Activated naive CD8-positive, alpha-beta T cell treated with anti-CD3 and anti-CD28 coated beads, Interleukin-2, amount 10 ng/mL, durations not matched to agents 7 days and 5 days (primary cell): ENCODE measurements at places on chromosomes 13 and 19.
A peak's percentile ranks its signal among the peaks of the same experiment; 100 is the strongest.

DNA sequence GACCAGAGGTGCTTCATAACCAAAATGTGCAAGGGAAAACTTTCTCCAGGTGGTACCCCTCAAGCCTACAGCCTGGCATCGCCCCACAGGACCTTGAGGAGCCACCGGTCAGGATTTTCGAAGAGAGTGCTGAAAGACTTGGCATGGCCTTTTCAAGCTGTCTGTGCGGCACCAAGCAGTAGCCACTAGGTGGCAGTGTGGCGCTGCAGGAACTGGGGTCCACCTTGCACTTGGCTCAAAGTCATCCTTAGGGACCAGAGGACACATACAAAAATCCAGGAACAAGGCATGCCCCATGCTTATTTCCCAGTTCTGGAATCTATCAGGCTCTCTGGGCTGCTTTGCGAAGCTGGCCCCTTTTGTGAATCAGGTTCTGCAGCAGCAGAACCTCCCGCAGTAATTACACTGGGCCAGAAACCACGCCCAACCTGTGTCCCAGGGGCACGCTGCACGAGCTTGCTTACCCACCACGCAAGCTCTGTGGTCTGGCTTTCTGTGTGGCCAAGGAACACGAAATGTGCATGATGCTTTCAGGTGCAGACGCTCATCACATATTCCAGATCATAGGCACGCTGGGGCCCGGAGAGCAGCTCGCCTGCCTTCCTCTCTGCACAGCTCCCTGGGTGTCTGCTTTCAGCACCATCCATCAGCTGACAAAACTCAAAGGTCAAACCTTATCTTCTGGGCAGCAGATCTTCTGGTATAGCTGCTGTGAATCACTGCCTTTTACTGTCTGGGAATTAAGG is 87.2 kb downstream of the SLC7A1 start:
- DNase-seq: peak; percentile 78

DNA sequence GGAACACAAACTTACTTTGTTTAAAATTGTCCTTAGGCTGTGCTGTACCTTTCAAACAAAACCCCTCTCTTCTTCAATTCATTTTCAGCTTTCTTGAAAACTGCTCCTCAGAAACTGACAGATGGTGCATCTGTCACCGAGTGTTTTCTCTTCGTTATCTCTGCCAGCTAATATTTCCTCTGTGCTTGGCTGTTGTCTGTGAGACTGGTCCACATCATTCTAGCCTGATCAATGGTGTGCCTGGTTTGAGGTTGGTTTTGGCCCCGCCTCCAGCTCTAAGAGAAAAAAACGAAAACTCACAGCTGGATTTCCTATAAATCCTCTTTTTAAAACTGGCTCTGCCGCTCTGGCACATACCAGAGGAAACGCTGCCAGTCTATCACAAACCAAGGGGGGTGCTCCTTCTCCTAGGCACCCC is 79.7 kb downstream of the STARD13 start:
- no peak for DNase-seq

GRCh38 chr19:45138303-45138751 is 22.5 kb downstream of the NKPD1 start:
- no peak for DNase-seq

- no peak for DNase-seq
Observed at GRCh38 chr13:108494991-108495645, 134.3 kb upstream of the MYO16 start.

DNA sequence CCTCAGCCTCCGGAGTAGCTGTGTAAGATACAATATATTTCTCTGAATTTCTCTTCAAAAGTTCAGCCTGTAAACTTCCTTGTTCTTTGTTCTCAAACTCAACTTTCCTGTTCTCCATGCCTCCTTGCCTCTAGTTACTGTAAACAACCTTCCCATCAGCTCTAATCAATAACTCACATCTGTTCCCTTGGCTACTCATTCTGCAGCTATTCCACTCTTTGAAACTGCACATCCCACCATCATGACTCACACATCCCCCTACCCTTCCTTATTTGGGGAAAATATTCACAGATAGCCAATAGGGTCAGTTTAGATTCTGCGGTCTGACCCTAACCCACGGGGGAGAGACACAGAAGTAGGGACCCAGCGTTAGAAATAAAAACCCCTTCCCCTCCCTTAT is 2.0 kb downstream of the ZNF562 start:
- DNase-seq: no peak

- no peak for DNase-seq
Observed at GRCh38 chr13:79405501-79405830, 589 bp downstream of the RBM26 start.

GRCh38 chr19:45163751-45164460 is 3.1 kb upstream of the NKPD1 start:
- no peak for DNase-seq

GRCh38 chr19:5011476-5012238 is 42.7 kb downstream of the KDM4B start:
- DNase-seq: no peak

DNA sequence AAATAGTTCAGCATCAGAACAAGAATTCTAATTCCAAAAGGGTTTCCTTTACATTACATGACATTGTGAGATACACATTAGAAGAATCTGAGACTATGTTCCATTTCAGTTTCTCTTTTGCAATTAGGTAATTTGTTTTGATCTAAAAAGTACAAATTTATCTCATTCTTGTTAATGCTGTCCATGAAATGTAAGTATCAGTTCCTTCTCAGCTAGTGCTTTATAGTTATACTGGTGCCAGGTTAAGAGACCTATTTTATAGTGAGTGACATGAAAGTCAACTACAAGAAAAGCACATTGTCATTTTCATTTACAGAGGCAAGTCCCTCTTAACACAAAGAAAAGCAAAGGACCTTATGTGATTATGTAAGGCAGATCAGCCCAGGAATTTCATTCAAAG is 43.9 kb downstream of the RCBTB2 start:
- DNase-seq: no peak

DNA sequence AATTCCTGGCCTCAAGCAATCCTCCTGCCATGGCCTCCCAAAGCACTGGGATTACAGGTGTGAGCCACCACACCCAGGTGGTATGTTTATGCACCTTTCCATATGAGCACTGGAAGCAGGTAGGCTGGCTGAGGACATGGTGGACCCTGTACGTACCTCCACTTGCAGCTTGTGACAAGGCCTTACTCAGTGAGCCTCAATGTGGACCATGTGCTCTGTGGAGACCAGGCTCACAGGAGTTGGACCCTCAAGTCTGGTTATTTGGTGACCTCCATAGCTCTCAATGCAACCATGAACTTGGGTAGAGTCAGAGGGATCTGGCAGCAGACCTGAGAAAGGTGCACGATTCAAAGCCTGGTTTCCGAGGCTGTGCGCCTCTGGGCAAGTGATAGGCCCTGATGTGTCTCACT is 5.5 kb downstream of the ACP4 start:
- DNase-seq: no peak
